Posterior vena cava (tissue), 2 donors: ENCODE measurements at places on chromosomes 3 and 15. TPM values are rescaled to one million over a fixed set of nuclear protein-coding genes. Genes with fewer than 3 reads are reported as not detected.

Gene TEX55
- total RNA-seq: not detected

Gene MKRN2OS
- total RNA-seq: not detected

Gene CCDC191
- 2.7 TPM for total RNA-seq

Gene ANKUB1
- total RNA-seq: not detected

Gene LMAN1L
- not detected for total RNA-seq

Gene FETUB
- 0.79 TPM for total RNA-seq

Gene FEM1B
- 138 TPM for total RNA-seq

Gene OCA2
- 1.4 TPM for total RNA-seq

Gene CACNA2D2
- 2.6 TPM for total RNA-seq

Gene MEIS2
- total RNA-seq: 55.2 TPM

Gene KBTBD8
- 2.3 TPM for total RNA-seq

Gene RASL12
- total RNA-seq: 93.9 TPM

Gene GATM
- 27.2 TPM for total RNA-seq

Gene CLDN16
- not detected for total RNA-seq

Gene REC114
- total RNA-seq: not detected

Gene NKTR
- total RNA-seq: 78.0 TPM

Gene SCN5A
- total RNA-seq: 1.4 TPM

Gene TRIM71
- not detected for total RNA-seq

Gene CDC25A
- total RNA-seq: 0.43 TPM

Gene C3orf22
- not detected for total RNA-seq

Gene CYP19A1
- total RNA-seq: 1.8 TPM

Gene P2RY14
- total RNA-seq: 1.4 TPM
